ENCODE measurements at places on chromosomes 2 and 18.
A peak's percentile ranks its signal among the peaks of the same experiment; 100 is the strongest.

GRCh38 chr18:1392046-1392445 is 487.4 kb downstream of the ADCYAP1 start:
- DNase-seq, result no peak

GRCh38 chr2:54208364-54209240 is 47.4 kb downstream of the TSPYL6 start:
- DNase-seq, result peak; percentile 20

DNA sequence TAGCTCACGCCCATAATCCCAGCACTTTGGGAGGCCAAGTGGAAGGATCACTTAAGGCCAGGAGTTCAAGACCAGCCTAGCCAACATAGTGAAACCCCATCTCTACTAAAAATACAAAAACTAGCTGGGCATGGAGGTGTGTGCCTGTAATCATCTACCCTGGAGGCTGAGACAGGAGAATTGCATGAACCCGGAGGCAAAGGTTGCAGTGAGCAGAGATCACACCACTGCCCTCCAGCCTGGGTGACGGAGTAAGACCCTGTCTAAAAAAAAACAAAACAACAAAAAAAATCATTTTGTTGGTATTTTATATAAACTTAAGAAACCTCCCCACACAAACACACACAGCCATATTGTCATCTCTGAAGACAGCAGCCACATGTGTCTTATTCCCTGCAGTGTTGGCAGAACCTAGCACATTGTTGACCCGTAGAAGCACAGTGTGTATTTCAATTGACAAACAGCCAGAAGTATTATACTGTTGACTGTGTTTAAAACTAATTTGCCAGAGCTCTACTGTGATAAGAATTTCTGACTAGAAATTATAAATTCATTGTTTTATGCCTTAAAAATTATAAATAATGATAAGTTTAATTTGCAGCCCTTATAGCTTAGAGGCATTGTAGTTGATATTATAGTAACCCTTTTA is 68.1 kb downstream of the DNAJC10 start:
- no peak for DNase-seq

DNA sequence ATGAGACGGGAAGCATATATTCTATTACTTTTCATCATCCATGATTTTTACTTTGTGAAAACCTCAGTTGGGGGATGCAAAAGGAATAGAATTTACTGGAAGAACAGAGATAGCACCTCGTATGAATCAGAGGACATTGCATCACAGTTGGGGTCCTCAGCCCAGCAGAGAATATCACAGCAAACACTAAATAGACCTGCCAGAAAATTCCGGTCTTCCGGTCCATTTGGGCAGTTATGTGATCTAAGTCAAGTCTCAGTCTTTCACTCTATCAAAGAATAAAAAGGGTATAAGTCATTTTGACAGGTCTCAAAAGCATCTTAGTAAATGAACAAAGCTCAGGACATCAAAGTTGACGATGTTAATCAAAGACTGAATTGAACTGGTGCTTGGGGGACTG is 1100.6 kb downstream of the DPP10 start:
- DNase-seq, result no peak

- DNase-seq, result no peak
Observed at GRCh38 chr2:84556190-84556589, 39.9 kb downstream of the DNAH6 start.

- no peak for DNase-seq
Observed at GRCh38 chr18:23238152-23238531, 102.9 kb downstream of the CABLES1 start.

DNA sequence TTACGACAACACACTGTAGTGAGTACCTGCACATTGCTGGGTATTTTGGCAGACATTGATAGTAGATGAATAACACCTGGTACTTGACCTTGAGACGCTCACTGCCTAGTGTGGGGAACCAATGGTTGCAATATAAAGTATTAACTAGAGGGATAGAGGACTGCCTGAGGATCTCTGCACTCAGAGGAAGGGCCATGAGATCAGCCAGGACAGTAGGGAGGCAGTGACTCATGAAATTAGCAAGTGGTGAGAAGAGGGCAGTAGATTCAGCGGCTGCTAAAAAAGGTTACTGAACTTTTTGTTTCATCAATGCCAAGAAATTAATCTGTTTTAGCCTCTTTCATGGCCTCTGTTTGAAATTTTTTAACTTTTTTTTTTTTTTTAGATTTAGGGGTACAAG is 250.8 kb upstream of the TCF4 start:
- no peak for DNase-seq

DNA sequence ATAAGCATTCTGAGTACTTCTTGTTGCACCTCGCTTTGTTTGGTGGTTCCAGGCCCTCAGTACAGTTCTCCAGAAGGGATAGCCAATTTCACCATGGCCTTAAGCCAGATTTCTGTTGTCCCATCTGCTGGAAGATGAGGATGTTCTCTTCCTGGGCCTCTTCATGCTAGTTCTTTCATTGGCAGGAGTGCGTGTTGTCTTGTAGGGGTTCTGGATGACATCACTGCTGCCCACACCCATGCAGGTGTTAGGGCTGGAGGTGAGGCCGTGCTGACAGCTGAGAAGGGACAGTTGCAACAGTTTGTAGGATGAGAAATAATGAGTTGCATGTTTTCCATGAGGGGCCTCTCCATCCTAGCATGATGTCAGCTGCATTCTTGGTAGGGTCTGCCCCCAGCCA is 142.9 kb downstream of the LDLRAD4 start:
- DNase-seq, result no peak

DNA sequence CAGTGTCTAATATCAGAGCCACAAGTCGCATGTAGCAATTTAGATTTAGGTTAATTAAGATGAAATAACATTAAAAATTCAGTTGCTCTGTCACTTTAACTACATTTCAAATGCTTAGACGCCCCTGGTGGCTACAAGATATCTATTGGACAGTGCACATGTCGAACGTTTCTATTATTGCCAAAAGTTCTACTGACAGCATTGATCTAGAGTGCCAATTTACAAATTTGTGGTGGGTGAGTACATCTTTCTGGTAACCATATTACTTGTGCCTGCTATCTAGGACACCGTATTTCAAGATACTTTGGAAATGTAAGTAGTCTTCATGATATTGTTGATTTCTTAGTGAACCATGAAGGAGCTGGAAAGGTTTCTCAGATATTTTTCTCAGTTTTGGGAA is 20.2 kb downstream of the PIK3C3 start:
- DNase-seq, result no peak

DNA sequence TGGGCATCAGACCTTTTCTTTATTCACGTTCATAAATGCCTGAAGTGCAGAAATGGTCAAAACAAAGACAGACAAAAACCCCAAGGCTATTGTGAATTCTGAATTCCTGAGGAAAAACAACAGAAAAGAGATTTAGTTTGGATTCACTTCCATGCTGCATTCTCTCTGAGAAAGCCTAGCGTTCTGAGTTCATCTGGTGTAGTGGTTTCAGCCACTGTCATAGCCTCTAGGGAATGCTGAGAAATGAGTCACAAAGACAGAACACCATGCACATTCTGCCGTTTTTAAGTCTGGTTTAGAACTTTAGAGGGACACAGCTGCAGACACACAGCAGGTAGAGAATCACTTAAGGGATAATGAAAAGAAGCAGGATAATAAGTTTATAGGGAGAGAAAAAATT is 93.8 kb downstream of the LRP1B start:
- DNase-seq, result no peak

DNA sequence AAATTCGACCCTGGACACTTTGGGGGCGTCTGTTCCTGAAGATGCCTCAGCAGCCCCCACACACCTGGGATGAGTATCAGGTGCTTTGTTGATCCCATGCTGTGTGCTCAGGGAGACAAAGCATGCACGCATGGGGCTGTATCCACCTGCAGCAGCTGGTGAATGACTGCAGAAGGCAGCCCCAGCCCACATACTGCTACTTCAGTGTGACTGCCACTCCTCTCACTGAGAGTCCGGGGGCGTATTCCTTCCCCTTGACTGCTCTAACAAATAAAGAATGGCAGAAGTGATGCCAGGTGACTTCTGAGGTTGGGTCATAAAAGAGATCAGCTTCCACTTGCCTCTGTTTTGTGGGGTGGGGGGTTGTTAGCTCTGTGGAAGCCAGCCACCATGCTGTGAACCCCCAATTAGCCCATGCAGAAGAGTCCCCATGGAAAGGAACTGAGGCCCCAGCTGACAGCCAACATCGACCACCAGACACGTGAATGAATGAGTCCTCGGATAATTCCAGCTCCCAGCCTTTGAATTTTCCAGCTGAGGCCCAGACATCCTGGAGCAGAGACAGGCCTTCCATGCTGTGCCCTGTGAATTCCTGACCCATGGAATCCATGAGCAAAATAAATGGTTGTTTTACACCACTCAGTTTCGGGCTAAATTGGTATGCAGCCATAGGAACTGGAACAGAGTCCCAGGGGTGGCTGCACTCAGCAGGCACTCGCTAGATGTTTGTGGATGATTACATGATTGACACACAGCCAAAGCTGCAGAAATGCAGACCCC is 289.3 kb downstream of the CELF4 start:
- no peak for DNase-seq

DNA sequence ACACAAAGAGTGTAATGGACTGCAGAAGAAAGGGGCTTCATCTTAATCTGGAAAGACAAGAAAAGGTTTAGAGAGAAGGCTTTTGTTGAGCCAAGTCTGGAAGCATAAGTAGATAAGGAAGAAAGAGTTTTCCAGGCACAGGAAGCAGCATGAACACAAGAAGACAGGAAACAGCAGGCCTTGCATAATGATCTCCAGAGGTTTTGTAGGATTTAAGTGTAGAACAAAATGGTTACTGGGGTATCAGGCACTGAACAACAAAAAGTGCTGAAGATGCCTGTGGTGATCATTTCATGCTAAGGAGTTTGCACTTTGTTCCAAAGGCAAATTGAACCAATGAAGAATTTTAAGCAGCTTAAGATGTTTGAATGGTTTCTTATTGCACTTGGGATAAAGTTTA is 281.6 kb upstream of the TANK start:
- DNase-seq, result peak; percentile 56

DNA sequence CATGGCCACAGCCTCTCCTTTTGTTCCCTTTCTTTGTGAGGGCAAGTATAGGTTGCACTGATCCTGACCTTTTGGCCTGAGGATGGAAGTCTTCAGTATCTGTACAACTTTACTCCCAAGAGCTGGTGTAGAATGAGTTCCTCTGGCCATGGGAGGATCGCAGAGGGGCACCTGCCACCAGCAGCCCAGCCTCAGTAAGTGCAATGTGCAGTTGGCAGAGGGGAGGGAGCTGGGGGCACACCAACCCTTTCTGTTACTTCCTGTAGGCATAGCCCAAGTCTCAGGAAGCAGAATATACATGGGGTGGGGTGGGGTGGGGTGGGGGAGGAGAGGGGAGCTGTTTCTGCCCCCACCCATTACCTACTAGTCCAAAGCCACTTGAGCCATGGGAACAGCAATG is 65.1 kb upstream of the AQP4 start:
- DNase-seq, result no peak

DNA sequence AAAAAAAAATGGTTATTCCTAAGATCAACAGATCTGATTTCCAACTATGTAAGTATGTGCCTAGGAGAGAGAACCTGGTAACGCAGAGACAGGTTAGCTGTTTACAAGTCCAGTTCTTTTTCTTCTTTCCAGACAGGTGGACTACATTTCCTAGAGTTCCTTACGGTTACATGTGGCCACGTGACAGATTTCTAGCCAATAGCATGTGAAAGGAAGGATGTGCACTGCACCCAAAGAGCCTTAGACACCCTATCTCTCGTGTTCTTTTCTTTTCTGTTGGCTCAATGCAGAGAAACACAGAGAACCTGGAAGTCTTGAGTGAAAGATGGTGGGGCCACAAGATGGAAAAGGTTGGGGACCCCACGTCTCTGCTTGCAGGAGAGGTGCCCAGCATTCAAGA is 375.9 kb downstream of the TNS1 start:
- no peak for DNase-seq

- DNase-seq, result no peak
Observed at GRCh38 chr2:19070886-19071285, 287.5 kb downstream of the OSR1 start.

DNA sequence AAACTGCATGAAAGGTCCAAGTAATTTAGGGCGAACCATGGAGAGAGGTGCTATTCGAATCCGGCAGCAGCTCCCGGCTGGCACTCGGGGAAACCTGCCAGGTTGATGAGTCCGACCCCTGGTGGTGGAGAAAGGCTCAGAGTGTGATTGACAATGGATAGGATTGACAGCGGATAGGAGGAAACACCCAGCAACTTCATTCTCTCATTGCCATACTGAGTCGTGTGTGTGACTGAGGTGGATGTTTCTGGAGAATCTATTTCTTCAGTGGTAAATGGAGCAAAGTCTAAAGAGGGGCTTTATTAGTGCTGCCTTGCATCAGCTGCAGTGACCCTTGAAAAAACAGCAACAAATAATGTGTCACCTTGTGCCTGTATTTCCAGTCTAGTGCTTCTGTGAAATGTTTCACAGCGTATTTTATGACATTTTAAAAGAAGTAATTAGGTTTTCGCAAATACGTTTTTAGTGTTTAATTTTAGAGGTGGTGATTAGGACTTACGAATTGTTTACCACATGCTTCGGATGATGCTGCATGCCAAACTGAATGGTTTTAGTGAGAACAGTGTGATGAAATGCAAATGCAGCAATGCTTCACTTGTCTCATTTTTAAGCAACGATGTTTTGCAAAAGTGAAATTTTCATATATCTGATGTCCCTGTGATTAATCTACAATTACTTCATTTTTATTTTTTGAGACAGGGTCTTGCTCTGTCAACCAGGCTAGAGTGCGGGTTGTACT is 102.0 kb downstream of the DCDC2C start:
- DNase-seq, result no peak

GRCh38 chr18:31302991-31303390 is 15.0 kb upstream of the DSG1 start:
- DNase-seq, result no peak

DNA sequence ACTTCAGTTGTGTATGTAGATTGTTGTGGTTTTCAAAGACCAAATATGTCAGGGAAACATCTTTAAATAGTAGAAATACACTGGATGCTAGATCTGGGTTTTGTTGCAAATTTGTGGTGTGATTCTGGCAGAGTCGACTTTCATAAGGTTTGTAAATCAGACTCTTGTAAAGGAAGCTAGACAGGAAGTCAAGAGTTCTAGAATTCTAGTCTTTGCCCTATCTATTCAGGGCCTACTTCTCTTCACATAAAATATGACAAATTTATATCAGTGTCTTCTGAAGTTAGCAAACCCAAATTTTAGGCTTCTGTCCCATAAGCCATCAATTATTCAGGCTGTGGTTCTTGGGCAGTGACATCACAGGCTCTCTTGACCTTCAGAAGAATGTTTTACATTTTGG is 1579.2 kb upstream of the PIK3C3 start:
- DNase-seq, result no peak

DNA sequence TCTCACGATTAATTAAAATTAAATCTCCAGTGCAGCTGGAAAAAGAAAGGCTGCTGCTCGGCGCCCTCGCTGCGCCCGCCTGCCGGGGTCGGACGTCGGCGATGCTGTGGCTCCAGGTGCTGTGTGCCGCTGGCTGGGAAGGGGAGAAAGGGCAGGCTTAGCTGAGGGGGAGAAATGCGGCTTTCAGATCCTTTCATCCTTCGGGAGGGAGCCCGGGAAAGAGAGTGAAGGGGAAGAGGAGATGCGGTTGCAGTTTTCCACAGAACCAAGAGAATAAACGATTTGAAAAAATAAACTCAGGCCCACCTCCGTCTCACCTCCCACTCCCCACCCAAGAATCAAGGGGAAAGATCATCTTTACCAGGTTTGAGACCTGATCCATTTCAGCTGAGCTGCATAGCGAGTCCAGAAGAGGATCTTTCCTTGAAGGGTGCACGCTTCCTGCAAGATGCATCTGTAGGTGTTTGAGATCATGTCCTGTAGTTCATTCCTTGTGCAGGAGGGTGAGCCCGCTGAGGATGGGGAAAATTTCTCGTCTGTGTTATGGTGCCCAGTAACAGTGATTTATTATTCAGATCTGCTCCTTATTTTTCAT is 495 bp downstream of the TMEM169 start:
- no peak for DNase-seq

All from SK-N-MC (cell line).